Left ventricle myocardium superior (tissue), 1 donor: ENCODE measurements at places on chromosomes 7 and 10.
A peak's percentile ranks its signal among the peaks of the same experiment; 100 is the strongest.

DNA sequence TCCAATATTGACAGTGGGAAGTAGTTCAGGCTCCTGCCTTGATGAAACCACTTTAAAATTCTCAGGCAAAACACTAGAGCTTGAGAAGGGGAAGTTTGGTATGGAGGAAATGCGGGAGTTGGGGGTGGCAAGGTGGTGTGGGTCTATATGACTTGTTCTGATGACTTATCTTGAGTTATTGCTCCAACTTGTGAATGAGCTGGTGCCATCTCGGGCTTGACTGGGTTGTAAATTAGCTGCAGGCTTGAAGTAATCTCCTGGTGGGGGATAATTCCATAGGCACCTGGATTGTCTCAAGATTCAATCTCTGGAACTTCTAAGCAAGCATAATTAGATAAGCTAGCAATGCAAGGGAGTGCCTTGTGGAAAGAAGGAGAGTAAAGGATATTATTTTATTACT, 29.0 kb downstream of the MRPL32 start:
- no peak for DNase-seq

- DNase-seq = no peak
Observed at GRCh38 chr10:87722716-87723115, 63.0 kb downstream of the PAPSS2 start.

DNA sequence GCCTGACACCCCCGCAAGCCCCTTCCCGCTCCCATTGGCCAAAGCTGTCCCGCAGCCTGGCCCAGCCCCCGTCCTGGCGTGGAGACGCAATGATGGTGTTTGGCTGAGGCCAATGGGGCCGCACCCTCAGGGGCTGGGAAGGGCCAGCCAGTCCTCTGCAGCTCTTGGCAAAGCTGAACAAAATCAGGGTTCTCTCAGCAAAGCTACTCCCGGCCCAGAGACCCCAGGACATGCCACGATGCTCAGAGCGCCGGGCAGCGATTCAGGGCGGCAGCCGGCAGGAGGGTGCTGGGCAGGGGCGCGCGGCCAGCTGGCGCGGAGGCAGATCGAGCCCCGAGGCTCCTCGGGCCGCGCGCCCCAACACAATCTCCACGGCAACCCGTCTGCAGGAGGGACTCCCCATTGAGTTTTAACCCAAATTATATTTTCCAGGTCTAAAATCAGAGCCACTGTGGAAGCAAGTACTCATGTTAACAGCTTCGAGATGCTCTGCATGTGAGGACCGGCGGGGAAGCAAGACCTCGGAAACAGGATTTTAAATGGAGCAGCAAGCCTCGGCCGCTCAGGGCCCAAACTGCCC, 8.8 kb upstream of the CNPY1 start:
- no peak for DNase-seq

DNA sequence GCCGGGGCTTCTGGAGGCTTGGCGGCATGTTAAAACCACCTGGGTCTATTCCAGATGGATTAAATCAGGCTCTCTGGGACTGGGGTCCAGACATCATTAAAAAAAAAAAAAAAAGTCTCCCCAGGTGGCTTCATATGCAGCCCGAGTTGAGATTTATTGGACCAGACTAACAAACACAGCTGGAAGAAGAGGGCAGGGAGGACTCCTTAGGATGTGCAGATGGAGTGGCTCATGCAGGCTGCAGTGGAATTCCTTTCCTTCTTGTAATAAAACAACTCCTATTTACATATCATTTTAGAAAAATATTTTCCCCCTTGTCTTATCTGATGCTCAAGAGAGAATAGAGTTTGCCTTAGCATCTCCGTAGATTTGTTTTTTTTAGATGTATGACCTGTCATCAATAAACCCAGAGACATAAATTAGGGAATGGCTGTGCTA, 238.1 kb downstream of the CAMK1D start:
- no peak for DNase-seq

DNA sequence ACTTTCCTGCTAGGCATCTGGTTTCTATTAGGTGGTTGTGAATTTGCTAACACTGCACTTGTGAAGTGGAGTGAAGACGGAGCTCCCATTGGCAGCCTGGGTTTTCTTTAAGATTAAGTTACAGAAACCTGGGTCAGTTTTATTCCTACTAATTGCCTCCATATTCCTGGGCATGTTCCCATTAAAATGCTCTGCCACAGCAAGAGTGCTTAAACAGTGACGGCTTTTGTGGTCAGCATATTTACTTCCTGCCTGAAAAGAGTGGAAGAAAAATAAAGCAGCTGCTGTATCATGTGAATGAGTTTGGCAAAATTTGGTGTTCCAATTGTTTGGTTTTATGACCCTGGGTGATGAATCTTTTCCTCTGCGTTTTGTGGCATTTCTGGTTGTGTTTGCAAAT, 96.9 kb upstream of the PLXDC2 start:
- no peak for DNase-seq

GRCh38 chr7:133936074-133936473, 191.1 kb upstream of the LRGUK start:
- no peak for DNase-seq

DNA sequence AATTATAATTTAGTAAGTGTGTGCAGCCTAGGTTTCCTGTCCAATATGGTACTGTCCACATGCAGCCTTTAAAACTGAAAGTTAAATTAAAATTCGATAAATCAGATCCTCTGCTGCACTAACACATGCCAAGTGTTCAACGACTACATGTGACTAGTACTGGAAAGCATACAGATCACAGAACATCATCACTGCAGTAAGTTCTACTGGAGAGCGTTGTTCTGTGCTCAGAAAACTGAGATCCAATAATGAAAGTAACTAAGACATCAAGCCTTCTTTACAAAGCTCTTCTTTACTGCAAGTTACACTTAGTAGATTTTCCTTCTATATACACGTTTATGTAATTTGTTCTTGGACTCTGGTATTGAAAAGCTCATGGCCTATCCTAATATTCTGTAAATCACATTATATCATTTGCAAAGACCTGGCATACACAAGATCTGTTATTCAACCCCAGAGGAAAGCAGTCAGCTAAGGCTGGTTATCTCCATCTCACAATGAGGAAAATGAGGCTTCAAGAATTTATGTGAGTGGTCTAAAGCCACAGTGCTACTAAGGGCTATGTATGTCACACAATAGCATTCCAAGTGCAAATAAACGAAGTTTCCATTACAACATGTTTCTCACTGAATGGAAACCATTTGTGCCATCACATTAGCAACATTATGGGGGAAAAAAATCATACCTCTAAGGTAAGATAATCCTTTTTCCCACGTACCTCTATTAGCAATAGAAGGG, 77.6 kb downstream of the VPS41 start:
- no peak for DNase-seq

GRCh38 chr7:116809636-116810266, 52.6 kb upstream of the CAPZA2 start:
- no peak for DNase-seq

GRCh38 chr10:49000437-49001398, 61.1 kb upstream of the LRRC18 start:
- DNase-seq = no peak

- peak; percentile 35 for DNase-seq
Observed at GRCh38 chr10:59905731-59906416, 482 bp downstream of the CCDC6 start.

DNA sequence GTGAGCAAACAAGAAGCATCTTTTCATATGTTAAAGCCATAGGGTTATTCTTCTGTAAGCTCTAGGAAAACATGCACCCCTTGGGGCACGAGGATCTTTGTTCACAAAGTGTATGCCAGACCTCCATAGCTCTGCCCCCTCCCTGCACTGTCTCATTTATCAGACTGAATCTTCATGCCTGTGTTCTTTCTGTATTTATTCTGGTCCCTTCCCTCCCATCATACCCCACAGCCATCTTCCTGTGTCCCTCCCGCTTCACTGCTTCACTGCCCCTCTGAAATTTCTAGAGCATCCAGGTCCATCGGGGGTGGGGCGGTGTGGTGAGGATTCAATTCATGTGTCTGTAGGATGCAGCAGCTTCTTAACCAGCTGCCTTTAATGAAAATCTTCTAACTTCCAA, 7.5 kb downstream of the EPHB6 start:
- DNase-seq = no peak

DNA sequence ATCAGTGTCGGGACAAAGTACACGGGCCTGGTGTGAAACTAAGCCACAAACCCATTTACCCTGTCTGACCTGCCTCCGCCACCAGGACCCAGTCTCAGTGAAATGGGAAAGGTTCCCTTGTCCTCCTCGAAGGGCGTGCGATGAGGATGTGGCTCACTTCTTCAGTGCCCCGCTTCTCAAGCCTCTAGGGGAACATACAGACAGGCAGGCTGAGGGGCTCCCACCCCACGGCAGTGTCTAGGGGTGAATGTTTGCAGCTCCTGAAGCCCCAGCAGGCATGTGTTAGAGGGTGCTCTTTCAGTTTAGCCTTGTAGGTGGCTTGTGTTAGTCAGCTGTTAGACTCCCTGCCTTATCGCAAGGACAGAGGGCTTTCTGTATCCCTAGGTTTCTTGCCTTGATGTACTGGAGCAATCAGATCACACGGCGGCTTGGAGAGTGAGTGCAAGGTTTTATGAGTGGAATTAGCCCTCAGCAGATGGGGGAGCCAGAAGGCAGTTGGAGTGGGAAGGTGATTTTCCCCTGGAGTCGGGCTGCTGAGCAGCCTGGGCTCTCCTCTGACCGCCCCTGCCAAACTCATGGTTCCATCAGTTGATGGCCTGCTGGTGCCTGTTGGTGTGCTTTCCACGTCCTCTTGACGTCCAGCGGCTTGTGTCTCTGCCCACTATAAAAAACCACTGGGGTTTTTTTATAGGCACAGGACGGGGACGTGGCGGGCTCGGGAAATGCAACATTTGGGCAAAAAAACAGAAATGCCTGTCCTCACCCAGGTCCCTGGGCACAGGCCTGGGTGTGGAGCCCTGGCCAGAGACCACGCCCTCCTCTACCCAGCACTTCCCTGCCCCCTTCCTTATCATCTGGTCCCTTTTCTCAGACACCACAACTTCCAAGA, 759 bp downstream of the NUDT1 start:
- no peak for DNase-seq

- DNase-seq = no peak
Observed at GRCh38 chr7:130486954-130487436, 4.9 kb upstream of the MEST start.

GRCh38 chr10:89115876-89116627, 91.1 kb downstream of the CH25H start:
- no peak for DNase-seq

- no peak for DNase-seq
Observed at GRCh38 chr10:69481811-69482524, 30.7 kb downstream of the TSPAN15 start.

GRCh38 chr10:94066411-94066810, 72.7 kb downstream of the PLCE1 start:
- no peak for DNase-seq

GRCh38 chr7:143979359-143979758, 20.8 kb upstream of the OR6B1 start:
- no peak for DNase-seq

DNA sequence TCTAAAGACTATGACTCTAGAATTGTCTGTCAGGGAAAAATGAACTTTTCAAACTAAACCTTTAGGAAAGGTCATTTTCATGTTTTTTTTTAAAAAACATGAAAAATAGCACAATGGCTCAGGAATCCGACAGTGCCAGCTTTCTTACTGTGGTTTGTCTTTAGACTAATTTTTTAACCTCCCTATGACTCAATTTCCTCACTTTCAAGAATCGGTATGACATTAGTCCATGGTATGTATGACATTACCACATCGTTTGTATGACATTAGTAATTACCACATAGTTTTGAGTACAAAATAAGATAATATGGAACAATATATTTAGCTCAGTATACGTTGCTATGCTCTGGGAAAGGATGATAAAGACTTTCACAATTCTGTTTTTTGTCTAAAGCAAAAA, 383.2 kb downstream of the PTPRN2 start:
- DNase-seq = no peak

- DNase-seq = no peak
Observed at GRCh38 chr7:66521675-66522074, 107.0 kb upstream of the KCTD7 start.

DNA sequence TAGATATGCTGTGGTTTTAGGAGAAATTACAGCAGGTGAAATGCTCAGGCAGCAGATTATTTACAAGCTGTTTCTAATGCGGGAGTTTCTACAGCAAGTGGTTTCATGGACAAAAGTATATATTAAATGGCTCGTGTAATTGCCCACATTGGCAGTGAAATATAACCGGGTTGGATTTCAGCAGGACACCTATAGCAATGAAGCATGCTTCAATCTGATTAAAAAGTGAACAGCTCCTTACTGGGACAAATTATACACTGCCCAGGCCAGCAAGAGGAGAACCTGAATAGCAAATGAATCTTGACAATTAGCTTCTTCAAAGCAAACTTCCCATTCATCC, 35.2 kb upstream of the LYZL1 start:
- no peak for DNase-seq

GRCh38 chr10:112986544-112987190, 36.6 kb downstream of the TCF7L2 start:
- no peak for DNase-seq

- no peak for DNase-seq
Observed at GRCh38 chr7:95446618-95447017, 11.8 kb upstream of the PON2 start.

DNA sequence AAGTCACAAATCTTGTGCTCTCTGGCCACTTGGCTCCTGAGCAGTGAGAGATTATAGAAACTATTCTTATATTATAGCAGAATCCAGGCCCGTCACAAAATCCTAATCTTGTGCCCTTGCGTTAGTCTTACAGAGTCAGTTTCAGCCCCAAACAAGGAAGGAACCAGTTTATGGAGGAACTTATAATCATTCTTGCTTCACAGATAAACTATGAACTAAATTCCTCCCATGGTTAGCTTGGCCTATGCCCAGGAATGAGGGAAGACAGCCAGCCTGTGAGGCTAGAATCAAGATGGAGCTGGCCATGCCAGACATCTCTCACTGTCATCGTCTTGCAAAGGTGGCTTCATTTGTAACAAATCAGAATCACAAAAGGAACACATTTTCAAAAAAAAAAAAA, 199.7 kb upstream of the PITRM1 start:
- no peak for DNase-seq

DNA sequence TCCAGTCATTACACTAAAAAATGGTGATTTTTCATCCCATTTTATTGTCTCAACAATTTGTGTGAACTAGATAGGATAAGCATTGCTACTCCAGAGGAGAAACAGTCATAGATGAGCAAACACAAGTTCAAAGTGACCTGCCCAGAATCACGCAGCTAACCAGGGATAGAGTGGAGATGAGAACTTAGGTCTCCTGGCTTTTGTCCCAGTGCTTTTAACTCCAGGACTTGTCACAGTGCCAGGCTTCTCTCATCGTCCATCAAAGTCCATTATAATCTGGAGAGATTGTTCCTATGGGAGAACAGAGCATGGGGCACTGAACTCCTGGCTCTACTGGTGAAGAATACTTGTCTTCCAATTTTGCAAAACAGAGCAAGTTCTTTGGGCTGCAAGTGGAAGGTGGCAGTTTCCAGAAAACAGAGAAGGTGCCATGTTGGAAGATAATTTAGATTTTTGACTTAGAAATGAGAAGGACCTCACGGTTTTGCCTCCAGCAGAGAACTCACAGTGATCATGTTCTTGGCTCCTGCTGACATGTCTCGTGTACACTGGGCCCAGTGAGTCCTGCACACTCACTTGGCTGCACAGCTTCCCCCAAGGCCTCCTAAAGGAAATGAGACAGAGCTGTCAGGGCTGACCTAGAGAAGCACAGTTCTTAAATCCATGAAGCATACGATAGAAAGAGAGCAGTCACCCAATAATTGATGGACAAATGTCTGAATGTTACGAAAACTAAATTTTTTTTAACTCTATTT, 322.9 kb upstream of the NRP1 start:
- peak; percentile 34 for DNase-seq

GRCh38 chr10:62625484-62625883, 179.0 kb upstream of the ADO start:
- no peak for DNase-seq
